ENCODE measurements at places on chromosomes 7 and 10.
A peak's percentile ranks its signal among the peaks of the same experiment; 100 is the strongest.

DNA sequence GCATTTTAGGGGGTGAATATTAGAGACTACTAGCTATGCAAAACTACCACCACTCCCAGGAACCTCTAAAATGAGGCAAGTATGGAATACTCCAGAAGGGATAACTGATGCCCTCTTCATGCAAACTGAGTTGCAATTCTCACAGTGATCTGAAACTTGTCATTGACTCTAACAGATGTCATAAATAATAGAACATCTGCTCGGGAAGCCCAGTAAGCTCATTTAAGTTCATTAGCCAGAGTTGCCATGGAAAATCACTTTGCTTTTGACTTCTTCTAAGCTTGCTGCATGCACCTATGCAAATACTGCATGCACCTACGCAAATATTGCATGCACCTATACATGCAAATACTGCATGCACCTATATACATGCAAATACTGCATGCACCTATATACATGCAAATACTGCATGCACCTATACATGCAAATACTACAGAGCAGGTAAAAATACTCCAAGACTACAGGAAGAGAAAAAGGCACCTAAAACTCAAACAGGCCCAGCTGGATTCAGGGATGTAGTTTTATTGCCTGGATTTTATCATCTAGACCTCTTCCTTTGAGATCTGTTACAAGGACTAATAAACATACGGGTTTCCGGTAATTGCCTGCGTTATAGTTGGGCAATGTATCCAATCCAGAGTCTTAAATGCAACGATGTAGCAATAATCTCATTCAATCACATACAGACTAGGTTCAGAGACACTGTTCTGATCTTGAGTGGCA, 1061.1 kb upstream of the AUTS2 start:
- DNase-seq = no peak

- DNase-seq = no peak
Measured at GRCh38 chr7:33996899-33997298, 91.6 kb downstream of the BMPER start.

DNA sequence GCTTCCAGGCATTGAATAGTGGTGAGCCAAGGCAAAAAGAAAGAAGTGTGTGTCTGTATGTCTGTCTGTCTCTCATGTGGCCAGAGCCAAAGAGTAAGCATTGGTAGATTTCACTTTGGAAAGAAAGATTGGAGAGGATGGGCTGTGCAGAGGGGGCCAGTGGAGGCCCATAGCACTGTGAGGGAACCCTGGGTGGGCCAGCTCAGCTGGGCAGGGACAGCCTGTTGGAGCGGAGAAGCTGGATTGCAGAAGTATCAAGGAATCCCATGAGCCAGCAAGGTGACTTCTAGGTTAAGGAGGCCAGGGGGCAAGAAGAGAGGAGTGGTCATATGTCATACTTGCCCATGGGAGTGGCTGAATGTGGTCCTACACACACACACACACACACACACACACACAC, 1.5 kb upstream of the GRID1 start:
- DNase-seq = no peak

- no peak for DNase-seq
Measured at GRCh38 chr7:3544202-3544601, 243.2 kb downstream of the SDK1 start.

GRCh38 chr7:105178928-105179541, 165.0 kb downstream of the KMT2E start:
- DNase-seq = no peak

- no peak for DNase-seq
Measured at GRCh38 chr7:42858570-42858969, 53.3 kb downstream of the C7orf25 start.

- no peak for DNase-seq
Measured at GRCh38 chr7:144513334-144513733, 109.8 kb upstream of the NOBOX start.

- DNase-seq = no peak
Measured at GRCh38 chr7:29626730-29627129, 63.1 kb downstream of the PRR15 start.

- DNase-seq = no peak
Measured at GRCh38 chr7:128910569-128910945, at the start of gene KCP. Gene KCP (minus strand): TSS chr7:128910709. CDS start chr7:128910676, 33 bp downstream.

DNA sequence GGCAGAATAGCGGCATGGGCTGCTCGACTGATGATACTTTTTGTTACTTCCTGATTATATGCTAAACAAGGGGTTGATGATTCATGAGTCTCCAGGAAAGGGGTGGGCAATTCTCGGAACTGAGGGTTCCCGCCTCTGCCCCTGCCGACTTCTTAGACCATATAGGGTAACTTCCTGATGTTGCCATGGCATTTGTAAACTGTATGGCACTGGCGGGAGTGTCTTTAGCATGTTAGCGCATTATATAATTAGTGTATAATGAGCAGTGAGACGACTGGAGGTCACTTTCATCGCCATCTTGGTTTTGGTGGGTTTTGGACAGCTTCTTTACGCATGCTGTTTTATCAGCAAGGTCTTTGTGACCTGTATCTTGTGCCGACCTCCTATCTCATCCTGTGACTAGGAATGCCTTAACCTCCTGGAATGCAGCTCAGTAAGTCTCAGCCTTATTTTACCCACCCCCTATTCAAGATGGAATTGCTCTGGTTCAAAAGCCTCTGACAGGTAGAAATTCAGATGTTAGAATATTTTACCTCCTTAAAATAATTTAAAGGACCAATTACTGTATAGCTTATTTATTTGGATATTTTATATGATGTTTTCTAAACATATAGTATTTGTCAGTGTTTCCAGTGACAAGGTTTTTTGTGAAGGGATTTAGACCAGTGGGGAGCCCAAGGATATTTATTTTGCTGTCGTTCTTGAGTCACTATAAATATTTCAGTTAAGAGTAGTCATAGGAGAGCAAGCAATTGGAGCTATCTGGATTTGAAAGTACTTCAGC, 90.1 kb upstream of the PIK3CG start:
- peak; percentile 48 for DNase-seq
